ENCODE measurements at places on chromosomes 1 and 21.

- no peak for DNase-seq
Measured at GRCh38 chr1:229323201-229323600, 19.6 kb downstream of the CCSAP start.

DNA sequence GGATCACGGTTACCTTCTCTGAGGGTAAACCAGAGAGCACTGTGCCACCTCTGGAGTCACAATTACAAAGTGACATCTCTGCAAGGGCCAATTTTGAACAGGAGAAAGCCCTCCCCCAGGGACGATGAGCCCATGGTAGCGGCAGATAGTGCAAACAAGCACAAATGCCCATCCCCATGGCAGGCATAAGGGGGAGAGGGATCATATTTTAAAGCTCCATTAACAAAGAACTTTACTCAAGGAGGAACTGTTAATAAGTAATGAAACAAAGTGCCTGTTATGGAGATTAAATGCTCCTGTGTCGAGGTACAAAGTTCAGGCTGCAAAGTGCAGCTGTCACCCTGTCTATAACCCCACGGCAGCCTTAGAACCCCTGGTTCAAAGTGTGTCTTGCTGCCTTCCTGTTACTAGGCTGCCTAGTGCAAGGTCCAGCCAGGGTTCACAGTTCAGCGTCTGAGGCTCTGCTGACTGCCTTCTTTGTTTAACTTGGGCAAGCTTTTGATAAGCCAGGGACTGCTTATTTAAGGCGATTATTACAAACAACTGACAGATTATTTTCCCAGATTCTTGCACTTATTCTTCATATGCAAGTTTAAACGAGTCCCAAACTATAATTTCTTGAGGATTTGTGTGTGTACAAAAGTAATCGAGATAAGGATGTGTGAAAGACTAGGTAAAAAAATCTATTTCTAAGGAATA, 75.7 kb upstream of the NRIP1 start:
- peak; percentile 31 for DNase-seq

DNA sequence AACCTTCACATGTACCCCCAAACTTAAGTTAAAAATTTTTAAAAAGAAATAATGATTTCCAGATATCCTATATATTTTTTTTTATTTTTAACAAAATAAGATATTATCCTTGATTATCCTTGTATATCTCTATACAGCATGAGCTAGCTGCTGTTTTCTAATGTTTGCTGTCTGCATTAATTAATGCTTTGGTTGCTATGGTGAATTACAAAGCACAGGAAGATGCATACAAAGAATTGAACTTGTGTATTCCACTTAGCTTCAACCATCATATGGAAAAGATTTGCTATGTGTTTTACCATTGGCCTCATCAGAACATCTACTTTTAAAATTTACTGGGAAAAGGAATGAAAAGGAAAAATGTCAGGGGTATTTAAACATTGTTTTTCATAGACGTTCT, 35.4 kb downstream of the VPS45 start:
- no peak for DNase-seq

DNA sequence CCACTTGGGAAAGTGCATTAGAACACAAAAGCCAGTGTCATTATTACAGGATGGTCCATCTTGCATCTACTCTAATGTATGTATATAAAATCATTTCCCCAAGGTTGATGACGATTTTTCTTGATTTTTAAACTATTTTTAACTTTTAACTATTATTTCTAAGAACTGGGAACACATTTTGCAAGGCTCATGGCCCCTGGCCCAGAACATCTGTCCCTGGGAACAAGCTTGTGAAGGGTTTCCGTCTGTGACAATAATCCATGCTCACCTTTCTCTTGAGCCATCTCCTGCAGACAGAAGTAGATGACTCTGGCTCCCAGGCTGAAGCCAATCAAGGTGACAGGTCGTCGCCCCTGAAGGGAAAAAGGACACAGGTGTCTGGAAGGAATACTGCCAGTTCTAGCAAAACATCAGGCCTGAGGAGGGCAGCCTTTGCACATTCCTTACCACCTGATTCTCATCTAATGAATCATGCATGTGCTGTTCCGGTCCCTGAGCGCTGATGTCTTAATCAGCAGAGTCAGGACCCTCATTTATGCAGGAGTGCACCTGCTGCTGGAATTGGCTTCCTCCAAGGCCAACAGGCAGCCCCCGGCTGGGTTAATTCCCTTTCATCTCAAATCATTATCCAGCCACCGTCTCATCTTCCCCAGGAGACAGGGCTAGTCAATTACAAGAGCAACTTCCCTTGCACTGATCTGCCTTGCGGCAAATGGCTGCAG, 62.5 kb downstream of the TMCO4 start:
- DNase-seq, result no peak

DNA sequence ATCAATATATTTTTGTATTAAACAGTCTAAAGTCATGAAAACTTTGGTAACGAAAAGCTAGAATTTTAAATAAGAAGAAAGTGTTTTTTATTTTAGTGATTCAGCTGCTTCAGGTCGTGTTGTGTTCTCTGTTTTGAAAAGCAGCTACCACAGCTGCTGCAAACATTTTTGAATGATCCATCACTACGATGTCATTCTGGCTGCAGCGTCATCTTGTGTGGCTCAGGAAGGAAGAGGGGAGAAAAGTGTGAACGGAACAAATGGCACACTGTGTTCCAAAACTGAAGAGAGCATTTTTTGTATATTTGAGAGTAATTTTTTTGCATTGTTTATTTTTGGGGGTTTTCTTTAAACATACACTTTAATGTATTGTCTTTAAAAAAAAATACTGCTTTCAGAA, 323.0 kb upstream of the ADGRL2 start:
- no peak for DNase-seq
